AG20443 (cell line): ENCODE measurements at places on chromosomes 11 and 22.

GRCh38 chr22:38706101-38706900 lies 557 bp downstream of the GTPBP1 start:
- DNase-seq, result peak; percentile 60

DNA sequence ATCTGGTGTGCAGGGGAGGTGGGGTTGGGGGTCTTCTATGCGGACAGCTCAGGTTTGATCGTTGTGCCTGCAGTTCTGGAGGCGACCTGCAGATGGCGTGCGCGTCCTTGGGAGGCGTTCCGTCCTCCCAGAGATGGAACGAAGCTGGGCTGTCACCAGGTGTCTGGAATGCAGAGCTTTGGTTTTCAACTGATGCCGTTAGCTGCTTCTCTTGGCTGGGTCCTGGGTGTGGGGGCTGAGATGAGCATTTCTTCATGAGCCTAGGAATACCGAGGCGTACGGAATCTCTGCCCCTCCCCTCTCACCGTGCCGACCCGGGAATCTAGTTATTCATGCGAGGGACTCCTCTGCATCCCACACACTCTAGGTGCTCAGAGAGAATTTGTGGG lies 98.6 kb downstream of the CEP164 start:
- peak; percentile 89 for DNase-seq

DNA sequence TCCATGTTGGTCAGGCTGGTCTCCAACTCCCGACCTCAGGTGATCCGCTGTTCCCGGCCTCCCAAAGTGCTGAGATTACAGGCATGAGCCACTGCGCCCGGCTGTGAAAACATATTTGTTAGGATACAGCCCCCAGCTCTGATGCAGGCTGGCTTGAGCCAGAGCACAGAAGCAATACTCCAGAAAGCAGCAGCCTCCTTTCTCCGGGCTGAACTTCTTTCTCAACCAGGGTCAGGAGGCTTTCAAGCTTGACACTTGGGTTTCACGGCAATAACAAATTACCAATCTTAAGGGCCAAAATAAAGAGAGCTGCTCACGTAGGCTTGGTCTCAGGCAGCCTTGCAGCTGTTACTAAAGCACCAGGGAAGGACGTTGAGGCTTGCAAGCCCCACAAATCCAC lies 10.8 kb upstream of the CECR2 start:
- DNase-seq, result no peak

DNA sequence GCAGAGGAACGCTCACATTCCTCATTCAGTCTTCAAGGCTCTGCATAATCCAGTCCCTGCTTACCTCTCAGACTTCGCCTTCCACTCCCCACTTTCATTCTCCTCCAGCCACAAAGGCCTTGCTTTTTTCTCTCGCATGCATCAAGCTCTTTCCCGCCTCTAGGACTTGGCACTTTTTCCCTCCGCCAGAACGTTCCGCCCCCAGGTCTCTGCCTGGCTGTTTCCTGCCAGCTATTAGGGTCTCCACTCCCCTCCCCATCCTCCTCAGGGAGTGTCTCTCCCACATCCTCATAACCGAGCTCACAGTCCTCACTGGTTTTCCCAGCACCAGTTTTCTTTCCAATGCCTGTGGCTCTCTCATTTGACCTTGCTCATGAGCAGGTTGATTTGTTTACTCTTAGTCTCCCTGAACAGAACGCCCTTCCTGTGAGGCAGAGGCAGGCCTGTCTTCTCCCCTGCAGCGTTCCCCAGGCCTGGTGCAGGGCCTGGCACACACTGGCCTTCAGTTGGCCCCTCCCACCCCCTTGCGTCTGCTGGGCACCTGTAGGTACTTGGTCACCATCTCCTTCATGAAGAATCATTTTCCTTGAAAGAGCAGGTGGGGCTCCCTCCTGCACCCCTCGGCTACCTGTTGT lies 75.2 kb downstream of the RTL6 start:
- DNase-seq, result no peak

- no peak for DNase-seq
Observed at GRCh38 chr11:4763096-4763495, 6.6 kb downstream of the OR51F1 start.

- DNase-seq, result peak; percentile 84
Observed at GRCh38 chr11:33452836-33453624, 195.8 kb downstream of the HIPK3 start.

GRCh38 chr22:17866127-17866526 lies 91.9 kb upstream of the BID start:
- DNase-seq, result no peak

GRCh38 chr11:13635804-13636203 lies 32.7 kb upstream of the FAR1 start:
- no peak for DNase-seq

DNA sequence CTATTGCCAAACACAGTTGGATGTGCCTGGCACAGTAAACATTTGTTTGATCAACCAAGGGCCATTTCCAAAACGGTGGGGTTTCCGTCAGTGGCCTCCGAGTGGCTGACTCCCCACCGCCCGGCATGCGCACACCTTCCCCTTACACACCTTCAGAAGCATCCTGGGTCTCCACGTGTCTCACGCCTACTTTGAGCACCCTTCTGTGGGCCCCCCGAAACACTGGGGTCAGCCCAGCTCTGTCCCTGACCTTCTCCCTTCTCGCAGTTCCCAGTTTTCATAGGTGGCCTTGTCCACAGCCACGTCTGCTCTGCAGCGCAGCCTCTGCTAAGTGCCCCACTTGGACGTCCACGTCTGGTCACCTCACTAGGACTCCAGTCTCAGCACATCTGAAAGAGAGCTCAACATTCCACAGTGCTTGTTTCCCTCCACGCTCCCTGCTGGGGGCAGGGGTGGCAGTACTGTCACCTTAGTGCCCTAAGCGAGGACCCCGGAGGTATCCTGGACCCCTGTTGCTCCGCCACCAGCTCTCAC lies 13.2 kb upstream of the SHANK2 start:
- no peak for DNase-seq

- peak; percentile 74 for DNase-seq
Observed at GRCh38 chr11:32052215-32052614, 38.7 kb upstream of the RCN1 start.

- DNase-seq, result no peak
Observed at GRCh38 chr22:21933910-21934309, 18.7 kb downstream of the PPM1F start.

GRCh38 chr11:113949891-113950290 lies 25.0 kb upstream of the HTR3A start:
- no peak for DNase-seq

DNA sequence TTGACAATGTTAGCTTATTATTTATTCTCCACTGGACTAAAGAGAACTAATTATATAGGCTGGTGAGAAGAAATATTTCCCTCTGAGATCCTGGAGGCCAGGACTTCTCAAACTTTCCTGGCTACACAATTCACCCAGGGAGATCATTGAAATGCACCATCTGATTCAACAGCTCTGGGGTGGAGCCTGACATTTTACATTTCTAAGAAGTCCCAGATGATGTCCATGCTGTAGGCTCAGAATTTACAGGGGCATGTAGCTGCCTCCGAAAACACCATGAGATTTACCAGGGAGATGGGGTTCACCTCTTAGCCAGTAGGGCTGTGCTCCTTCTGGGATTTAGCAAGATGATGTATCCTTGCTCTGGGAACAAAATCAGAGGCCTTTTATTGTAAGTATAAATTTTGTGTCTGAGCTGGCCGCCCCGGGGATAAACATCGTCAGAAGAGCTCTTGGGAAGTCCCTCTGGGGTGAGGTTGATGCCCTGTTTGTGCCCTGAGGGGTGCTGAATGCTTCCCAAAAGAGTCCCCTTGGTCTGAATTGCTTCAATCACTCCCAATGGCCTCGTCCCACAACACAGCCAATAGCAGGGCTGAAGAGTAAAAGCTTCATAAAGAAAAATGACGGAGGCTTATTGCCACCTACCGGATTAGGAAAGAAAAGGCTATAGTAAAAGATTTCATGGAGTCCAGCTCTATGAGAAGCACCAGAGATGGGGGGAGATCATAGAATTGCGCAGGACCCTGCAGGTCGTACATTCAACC lies 33.4 kb upstream of the API5 start:
- peak; percentile 52 for DNase-seq

- no peak for DNase-seq
Observed at GRCh38 chr11:128965485-128965884, 22.8 kb upstream of the TP53AIP1 start.

DNA sequence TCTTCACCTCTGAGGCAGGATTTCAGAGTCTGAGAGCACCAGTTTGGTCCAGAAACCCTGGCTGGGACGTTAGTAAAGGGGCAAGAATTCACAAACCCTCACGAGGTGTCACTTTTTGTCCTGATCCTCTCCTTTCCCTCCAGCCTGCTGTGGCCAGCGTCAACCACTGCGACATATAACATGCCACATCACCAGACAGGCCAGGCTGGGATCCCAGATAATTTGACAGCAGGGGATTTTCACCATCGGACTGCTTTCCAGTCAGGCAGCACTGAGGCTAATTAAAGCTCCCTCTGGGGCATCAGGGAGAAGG lies 36.8 kb upstream of the RBFOX2 start:
- no peak for DNase-seq

DNA sequence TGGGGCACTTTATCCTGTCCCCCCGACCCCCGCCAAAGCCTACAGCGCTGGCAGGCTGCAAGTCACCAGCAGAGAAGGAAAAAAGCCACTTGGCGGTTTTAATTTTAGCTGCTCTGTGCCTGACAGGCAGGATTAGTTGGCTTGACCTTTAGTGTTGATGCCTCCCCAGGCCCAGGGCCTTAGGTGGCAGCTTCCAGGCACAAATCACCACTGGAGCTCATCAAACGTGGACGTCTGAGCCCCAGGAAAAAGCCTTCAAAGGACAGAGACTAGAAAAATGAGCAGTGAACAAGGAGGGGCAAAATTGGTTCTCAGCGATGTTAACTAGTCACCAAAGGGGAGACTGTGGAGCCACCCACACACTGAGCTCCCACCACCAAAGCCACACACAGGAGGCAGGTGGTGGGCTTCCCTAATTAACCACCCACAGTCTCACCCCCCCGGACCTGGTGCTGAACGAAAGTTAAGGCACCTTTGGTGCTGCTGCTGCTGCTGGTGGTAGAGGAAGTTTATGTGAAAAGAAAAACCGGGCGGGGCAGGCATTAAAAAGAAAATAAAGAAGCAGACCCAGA lies 4.4 kb upstream of the PYGM start:
- no peak for DNase-seq

- DNase-seq, result peak; percentile 64
Observed at GRCh38 chr11:12800032-12800671, 125.9 kb downstream of the TEAD1 start.

- DNase-seq, result no peak
Observed at GRCh38 chr22:26287382-26288225, 118.3 kb downstream of the SEZ6L start.

DNA sequence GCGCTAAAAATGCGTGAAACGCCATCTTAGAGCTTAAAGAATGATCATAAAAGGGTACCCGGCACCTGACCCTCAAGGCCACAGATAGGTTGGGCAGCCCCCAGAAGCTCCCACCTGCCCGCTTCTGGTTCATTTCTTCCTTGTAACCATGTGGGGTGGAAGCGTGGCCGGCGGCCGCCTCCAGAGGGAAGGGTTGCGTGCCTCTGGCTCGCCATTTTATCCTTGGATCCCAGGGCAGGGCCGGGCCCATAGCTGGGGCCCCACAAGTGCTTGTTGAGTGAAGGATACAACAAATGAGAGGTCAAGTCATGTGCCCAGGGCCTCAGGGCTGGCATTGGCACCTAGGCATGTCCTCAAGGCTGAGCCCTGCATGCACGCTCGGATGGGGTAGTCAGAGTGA lies 5.9 kb downstream of the PCNX3 start:
- no peak for DNase-seq

DNA sequence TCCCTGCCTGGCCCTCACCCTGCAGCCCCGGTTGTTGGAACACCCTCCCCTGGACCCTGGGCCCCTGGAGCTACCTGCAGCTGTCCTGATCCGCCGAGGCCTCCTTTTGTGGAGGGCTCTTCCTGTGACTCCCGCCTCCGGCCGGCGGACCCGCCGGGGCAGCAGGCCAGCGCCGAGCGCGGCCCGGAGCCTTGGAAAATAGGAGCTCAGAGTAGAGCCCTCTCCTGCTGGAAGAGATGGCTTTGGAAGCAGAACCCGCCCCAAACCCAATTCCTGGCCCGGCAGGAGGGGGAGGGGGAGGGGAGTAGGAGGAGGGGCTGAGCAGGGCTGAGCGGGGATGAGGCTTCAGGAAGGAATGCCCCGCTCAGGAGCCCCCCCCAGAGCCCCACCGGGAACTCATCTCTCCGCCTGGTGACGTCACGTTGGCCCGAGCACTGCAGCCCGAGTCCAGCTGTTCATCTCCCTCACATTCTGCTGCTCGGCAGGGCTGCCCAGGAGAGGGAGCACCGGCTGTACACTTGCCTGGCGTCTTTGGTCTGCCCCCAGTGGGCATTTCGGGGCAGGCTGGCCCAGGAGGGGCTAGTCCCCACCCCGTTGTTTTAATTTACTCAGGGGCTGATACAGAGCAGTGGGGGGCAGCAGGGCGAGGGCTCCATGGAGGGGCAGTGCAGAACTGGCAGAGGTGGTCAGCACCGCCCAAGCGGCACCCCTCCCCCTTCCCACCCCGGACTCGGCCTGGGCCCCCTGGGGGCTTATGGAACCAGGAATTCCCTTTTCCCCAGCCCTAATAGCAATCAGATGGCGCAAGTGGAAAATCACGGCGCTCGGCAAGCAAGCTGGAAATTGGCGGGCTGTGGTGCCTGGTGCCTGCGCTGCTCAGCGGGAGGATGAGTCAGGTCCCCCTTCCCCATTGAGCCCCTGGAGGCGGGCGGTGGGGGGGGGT lies at the start of gene MRGPRF:
Gene MRGPRF, minus strand, starts transcription at position 238 of the 943 bp plus-strand sequence. CDS start 3,345 bp downstream, outside the sequence.
- DNase-seq, result peak; percentile 93
